GM12865 (cell line): ENCODE measurements at places on chromosomes 5 and 9.

GRCh38 chr5:150318613-150319483, 16.1 kb upstream of the ARSI start:
- DNase-seq = no peak

- no peak for DNase-seq
Observed at GRCh38 chr5:58885260-58885659, 302.4 kb downstream of the RAB3C start.

DNA sequence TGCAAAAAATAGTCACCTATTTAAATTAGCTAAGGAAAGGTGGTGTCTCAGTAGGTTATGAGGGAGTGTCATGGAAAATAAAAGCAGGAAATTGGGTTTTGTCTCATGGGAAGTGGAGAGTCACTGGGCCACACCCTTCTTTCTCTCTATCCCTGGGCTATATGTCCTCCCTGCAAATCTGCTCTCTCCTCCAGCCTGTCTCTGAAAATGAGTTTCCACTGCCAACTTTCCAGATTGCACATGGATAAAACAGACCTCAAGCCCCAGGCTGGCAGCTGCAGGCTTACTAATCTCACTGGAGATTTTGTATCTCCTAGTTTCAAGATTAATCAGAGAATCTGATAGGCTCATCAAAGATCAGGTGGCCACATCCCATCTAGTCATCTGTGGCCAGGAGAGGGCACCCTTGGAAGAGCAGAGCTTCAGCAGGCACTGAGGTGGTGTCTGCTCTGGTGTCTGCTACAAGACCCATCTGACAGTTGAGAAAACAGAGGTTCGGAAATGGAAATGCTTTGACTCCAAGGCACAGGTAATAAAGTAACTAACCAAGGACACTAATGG, 178.9 kb downstream of the MSX2 start:
- no peak for DNase-seq

DNA sequence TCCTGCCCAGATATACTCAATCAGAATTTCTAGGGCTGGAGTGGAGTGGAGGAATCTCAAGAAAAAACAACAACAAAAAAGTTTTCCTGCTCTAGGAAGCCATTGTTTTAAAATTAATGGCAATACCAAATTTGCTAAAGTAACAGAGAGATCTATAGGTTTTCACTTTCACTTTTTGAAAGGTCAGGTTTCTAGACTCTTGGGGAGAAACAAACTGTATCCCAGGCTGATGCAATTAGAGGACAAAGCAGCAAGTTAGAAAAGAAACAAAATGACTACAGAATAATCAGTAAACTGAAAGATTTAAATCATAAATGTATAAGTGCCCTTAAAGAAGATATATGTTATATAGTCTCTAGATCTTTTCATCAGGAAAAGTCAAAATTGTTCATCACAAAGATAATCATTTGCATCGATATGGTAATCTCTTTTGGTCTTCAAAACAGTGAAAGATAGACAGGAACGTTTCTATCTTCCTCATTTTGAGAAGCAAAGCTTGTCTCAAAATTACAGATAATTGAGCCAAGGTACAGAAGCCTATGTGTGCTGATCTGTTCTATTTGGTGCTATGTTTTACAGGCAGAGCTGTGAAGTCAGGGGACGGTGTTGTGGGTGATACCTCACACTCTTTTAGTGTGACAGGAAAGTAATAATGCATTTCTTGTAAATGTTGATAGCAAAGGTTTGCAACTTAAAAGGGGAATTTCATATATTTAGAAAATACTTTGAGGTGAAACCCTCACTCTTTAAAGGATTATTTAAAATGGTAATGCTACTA, 1746.6 kb upstream of the C9orf72 start:
- DNase-seq = peak; percentile 1

- DNase-seq = peak; percentile 54
Observed at GRCh38 chr5:108818613-108819272, 71.0 kb downstream of the FER start.

DNA sequence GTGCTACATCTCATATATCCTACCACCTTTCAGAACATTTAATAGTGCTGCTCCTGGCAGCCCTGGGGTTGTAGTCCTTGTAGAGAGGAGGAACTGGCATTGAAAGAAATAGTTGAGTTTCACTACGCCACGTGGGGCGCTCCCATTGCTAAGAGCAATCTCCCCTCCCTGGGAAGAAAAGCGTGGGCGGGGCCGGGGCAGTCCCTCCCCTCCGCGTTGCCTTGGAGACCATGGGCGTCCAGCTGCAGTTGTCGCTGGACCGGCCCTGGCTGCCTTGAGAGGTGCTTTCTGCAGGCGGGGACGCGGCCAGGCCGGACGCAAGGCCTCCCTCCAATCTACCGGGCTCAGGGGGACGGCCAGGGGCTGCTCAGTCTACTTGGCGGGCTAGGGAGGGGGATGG, 368 bp upstream of the CCDC180 start:
- peak; percentile 58 for DNase-seq

- DNase-seq = no peak
Observed at GRCh38 chr9:127662617-127663016, 44.2 kb upstream of the CFAP157 start.

GRCh38 chr9:72808446-72808768, 144.4 kb downstream of the ALDH1A1 start:
- no peak for DNase-seq

- no peak for DNase-seq
Observed at GRCh38 chr9:90511711-90512110, 130.9 kb downstream of the DIRAS2 start.

GRCh38 chr5:181051841-181052671, 12.0 kb downstream of the BTNL9 start:
- DNase-seq = peak; percentile 19

DNA sequence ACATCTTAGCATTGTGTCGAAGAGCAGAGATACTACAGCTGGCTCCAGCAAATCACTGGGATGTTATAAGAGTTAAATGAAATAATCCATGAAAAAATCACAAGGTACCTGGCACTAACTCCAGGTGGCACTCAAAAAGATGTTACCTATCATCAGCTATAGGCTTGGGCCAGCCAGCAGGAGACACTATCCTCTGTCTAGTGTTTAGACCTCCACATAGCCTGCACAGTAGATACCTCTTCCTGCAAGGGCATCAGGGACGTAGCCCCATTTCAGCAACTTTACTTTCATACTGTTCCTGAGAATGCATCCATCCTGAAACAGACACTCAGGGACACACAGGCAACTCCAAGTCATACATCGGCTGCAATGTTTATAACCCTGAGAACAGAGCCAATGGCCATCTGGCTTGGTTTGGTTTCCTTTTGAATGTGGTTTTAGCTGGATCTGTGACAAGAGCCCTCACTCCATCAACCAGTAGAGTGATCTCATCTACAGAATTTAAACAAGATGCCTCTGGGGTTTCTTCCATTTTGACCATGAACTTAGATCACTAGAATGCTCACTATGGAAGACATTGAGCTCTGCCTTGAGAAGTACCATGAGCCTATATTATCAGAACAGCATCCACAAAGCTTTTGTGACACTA, 69.9 kb downstream of the TLE1 start:
- DNase-seq = peak; percentile 40

DNA sequence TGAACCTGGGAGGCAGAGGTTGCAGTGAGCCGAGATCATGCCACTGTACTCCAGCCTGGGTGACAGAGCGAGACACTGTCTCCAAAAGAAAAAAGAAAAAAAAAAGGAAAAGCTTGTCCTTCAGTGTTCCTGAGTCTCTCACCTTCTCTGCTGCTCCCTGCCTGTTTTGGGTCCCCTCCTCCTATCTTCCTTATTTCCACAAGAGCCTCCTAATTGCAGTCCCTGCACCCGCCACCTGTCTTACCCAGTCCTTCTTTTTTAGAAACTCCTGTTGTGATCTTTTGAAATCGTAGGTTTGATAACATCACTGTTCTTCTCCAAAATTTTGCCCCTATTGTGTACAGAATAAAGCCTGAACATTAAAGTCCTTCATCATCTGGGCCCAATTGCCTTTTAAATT, 234.9 kb downstream of the SH3GL2 start:
- DNase-seq = no peak

- no peak for DNase-seq
Observed at GRCh38 chr9:90333226-90333625, 309.4 kb downstream of the DIRAS2 start.
